ENCODE measurements at places on chromosomes 2 and 18.

DNA sequence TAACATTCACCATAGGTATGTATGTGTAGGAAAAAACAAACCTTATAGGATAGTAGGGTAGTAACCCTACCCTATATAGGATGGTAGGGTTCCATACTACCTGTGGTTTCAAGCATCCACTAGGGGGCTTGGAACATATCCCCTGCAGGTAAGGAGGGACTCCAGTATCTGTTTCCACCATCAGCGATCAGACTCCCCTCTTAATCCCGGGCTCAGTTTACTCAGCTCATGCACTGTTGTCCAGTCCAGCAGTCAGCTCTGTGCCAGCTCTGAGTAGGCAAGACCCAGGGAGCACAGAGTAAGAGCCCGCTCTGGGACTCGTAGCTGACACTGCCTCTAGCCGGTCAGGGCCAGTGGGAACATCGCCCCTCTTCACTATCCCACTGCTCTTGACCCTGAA is 61.7 kb downstream of the MEX3C start:
- DNase-seq: no peak

GRCh38 chr2:18387441-18388206 is 172.8 kb downstream of the RDH14 start:
- DNase-seq: peak; percentile 70

GRCh38 chr2:206217166-206217565 is 57.3 kb upstream of the ZDBF2 start:
- no peak for DNase-seq

DNA sequence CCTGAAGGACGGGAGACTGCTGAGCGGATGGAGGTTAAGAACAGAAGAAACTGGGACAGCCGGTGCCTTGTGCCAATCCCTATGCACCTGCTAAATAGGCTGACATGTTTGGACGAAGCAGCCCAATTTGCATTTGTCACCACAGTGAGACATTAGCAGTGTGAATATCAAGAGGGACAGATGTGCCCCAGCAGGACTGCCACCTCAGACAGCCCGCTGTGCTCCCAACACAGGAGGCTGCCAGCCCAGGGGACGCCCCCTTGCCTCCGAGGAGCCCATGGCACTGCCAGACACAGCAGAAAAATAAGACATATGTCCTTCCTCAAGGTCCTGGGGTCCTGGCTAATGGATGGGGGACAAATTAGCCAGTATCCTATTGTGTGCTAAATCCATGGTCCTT is 306.7 kb upstream of the POU3F3 start:
- DNase-seq: no peak

DNA sequence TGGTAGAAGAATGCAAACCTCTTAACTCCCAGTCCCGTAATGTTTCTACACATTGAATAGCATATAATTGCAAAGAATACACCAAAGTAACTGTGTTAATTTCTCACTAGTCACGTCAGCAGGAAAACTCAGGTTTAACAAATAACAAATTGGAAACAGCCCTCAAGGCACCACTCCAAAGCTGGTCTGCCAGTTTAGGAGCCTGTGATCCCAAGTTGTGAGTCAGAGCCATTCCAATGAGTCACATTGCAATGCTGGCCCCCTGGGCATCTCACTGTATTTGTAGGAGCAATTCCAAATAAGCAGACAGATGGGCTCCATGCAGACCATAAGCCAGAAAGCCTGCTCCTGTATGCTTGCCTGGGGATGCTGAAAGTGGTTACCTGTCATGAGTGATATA is 143.2 kb upstream of the SETBP1 start:
- DNase-seq: no peak

GRCh38 chr2:238946318-238947242 is 98.7 kb downstream of the TWIST2 start:
- no peak for DNase-seq

GRCh38 chr2:89848763-89849368 is 1157.4 kb downstream of the RPIA start:
- no peak for DNase-seq

DNA sequence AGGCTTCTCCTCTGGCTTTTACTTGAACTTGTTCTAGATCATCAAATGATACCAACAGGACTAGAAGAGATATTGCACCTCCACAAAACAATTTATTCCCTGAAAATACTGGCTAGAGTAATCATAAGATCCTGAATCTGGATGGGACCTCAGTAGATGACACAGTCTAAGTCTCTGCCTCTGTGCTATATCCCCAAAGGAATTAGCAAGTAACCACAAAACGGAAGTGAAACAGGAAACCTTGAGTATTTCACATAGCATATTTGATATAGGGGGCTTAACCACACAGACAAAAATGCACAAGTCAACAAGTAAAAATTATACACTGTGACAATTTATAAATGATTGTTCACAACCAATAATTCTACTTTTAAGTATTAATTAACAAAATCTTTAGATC is 456.9 kb upstream of the TNP1 start:
- peak; percentile 76 for DNase-seq

- peak; percentile 77 for DNase-seq
Observed at GRCh38 chr2:33903215-33903614, 304.1 kb upstream of the FAM98A start.

GRCh38 chr2:197383825-197384224 is 51.0 kb downstream of the SF3B1 start:
- no peak for DNase-seq

- DNase-seq: no peak
Observed at GRCh38 chr2:56918790-56919189, 735.0 kb downstream of the CCDC85A start.

DNA sequence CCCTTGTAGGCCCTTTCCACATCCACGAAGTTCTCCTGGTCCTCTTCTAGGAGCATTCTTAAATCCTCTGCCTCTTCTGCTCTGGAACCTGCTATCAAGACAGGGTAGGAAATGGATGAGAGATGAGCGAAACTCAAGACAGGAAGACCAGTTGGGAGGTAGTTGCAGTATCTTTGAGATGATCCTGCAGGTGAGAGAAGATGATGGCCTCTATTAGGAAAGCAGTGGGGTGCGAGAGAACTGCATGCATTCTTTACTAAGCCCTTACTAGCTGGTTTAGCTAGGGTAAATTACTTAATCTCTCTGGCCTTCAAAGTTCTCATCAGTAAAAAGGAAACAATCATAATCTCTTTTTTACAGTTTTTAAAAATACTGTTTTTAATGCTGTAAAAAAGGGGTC is 47.0 kb downstream of the VSNL1 start:
- no peak for DNase-seq

DNA sequence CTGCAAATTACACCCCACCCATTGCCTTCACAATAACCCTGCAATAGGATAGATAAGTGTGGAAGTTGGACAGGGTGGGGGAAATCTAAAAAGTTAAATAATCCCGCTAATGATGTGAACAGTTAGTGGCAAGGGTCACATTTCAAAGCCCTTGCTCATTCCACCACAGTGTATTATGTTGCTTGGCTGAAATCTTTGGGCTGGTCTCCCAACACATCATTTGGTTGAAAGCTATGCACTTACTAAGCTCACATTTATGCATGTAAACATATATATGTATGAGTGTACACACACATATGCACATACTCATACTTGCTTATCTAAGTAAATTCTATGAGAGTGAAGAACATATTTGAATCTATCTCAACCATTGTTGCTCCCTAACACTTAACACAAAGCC is 197.8 kb downstream of the RDH14 start:
- no peak for DNase-seq

GRCh38 chr2:46915281-46915810 is at the start of gene MCFD2:
Gene MCFD2 (minus strand): TSS chr2:46915806. CDS start chr2:46909171, 6,635 bp downstream.
- no peak for DNase-seq

DNA sequence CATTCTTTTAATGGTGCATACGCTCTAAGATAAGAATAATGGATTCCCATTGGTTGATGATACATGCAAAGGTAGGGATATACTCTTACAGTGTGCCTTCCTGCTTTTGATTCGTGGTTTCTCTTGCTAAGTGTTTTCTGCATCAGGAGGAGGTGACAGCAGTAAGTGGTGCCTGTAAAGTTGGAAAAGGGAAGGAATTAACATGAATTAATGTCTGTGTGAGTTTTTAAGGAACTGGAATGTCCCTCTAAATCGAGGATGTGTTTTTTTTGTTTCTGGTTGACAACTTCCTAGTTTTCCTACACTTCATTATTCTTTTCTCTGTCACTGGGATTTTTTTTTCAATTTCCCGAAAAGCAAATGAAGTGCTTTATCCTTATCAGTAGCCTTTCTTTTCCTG is 54.4 kb downstream of the CRIM1 start:
- DNase-seq: peak; percentile 17

GRCh38 chr2:131966256-131966655 is 195.5 kb downstream of the ANKRD30BL start:
- no peak for DNase-seq

DNA sequence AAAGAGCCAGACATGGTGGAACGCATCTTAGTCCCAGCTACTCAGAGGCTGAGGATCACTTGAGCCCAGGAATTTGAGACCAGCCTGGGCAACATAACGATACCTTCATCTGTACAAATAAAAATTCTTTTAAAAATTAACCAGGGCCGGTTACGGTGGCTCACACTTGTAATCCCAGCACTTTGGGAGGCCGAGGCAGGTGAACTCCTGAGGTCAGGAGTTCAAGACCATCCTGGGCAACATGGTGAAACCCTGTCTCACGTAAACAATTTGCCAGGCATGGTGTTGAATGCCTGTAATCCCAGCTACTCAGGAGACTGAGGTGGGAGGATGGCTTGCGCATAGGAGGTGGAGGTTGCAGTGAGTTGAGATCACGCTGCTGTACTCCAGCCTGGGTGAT is 25.8 kb upstream of the KCNG3 start:
- no peak for DNase-seq

DNA sequence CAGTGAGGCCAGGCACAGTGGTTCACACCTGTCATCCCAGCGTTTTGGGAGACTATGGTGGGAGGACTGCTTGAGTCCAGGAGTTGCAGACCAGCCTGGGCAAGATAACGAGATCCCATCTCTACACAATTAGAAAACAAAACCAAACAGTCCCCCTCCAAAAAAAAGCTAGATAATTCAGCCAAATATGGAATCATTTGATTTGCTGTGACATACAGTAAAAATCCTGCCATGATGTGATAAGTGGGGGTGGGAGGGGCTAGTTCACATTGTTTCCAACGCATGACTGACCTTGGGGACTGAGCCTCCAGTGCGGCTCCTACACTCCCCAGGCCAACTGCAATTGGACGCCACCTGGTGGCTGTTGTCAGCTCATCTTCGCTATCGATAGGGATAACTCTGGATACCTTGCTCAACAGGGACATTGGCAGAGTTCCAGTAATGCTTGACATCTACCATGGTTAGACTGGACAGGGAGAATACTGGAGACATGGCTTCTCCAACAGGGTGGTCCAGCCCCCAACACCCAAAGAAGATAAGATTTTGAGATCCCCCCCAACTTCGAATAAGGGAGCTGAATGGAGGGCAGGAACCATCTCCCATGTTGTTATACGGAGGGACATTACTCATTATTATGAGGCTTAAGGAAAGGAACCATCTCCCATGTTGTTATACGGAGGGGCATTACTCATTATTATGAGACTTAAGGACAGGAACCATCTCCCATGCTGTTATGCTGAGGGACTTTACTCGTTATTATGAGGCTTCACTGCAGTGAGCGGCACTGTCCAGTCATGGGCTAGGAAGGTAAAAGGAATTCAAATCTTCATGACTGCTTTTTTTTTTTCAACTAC is 135.9 kb downstream of the TGIF1 start:
- DNase-seq: peak; percentile 80

GRCh38 chr2:134670955-134671354 is 47.8 kb downstream of the TMEM163 start:
- no peak for DNase-seq

- no peak for DNase-seq
Observed at GRCh38 chr2:113166187-113166645, 7.6 kb upstream of the PSD4 start.

GRCh38 chr18:10228326-10228725 is 226.1 kb upstream of the APCDD1 start:
- no peak for DNase-seq

DNA sequence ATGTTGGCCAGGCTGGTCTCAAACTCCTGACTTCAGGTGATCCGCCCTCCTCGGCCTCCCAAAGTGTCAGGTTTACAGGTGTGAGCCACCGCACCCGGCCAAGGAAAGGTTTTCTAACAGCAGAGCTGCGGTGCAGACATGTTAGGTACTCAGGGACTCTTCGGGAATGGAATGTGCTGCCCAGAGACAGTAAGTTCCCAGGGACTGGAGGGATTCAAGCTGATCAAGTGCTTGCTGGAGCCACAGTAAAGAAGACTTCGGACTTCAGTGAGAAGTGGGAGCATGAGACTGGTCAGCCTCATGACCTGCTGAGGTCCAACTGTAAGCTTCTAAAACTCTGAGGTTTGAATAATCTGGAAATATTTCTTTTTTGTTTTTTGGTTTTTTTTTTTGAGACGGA is 7.8 kb upstream of the DES start:
- no peak for DNase-seq

DNA sequence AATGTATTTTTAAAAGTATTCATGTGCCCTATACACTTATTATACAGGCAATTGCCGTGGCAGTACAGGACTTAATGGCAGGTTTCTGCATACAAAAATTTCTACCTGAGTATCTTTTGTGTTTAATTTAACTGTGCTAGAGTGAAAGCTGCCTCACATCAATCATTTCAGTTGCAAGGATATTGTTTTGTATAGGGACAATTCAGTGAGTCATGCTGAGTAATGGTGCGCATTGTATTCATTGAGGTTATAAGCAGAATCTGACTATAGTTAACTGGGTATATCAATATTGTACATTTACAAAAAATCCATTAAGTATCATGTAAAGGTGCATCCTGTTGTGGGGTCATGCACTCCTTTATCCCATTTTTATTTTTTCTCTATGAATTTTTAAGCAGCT is 121.5 kb downstream of the GCA start:
- no peak for DNase-seq

- peak; percentile 74 for DNase-seq
Observed at GRCh38 chr2:45643543-45644542, 7.6 kb upstream of the PRKCE start.

DNA sequence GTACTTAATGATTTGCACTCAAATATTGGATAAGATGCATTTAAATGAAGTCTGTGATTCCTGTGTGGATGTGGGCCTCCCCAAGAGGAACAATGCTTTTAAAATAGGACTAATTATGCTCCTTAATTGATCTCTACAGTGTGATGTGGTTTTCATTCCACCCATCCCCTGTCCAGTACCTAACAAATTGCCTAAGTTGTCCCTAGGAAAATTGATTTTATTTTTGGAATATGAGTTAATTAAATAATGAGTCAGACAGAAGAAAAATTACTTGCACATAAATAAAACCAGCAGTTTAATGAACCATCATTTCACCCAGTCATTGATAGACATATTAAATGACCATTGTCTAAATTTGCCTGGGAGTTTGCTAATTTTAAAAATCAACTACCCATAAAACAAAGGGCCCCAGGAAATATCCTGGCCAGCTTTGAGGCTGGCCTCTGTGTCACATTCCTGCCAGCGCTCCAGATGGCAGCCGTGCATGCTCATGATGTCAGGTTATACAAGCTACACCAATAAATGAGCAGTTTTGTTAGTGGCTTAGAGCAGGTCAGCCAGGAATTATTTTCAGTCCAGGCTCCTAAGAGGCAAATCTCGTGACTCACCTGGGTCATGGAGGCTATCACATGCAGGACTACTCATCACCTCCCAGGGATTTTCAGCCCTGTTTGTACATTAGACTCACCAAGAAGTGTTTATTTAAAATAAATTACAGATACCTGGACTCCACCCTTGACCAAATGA is 31.9 kb downstream of the ABHD3 start:
- DNase-seq: no peak
